ENCODE measurements at places on chromosomes 6 and 20.
A peak's percentile ranks its signal among the peaks of the same experiment; 100 is the strongest.

GRCh38 chr6:160174681-160175080 is 53.1 kb downstream of the SLC22A1 start:
- no peak for DNase-seq

GRCh38 chr6:158571826-158572652 is 12.1 kb downstream of the TMEM181 start:
- DNase-seq: no peak

DNA sequence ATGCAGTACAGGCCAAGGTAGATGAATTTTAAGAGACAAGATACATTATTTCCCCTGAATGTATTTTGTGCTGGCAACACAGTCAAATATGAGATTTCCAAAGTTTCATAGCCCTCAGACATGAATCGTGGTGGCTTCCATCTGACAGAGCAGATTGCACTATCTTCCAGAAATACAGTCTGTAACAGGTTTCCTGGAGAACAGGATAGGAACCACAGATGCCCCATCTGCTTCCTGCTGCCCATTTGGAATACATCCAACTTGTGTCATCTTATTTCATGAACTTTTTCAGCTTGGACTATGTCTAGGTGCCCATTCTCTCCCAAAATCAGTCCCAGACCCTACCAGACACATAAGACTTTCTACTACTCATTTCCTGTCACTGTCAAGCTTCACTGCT is 426.0 kb downstream of the KIF16B start:
- DNase-seq: no peak

DNA sequence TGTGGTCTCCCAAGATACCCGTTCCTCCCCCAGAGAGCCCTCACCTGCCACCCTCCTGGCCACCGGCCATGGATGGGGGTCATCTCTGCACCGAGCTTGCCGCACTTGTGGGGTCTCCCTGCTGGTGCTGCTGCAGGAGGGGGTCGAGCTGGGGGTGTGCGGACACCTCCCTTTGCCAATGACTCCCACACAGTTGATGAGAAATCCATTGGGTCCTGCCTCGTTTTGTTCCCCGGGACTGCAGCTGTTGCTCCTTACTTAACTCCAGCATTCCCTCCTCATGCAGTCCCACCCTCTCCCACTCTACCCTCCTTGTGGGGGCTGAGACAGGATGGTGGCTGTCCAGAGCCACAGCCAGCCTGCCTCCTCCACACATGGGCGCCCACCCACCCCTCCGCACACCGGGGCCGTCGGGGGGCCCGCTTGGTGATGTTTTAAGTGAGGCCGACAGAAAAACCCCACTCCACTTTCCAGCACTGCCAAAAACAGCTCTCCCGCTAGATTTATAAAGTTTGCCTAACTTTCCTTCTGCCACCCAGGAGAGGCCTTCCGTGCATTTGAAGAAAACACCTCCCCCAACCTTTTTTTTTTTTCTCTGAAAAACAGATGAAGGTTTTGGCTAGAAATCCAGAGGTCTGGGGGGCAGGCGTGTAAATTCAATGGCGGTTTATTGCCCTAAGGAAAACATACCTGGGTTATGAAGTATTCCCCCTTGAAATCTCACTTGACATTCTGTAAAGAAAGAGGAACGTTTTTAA is 53.5 kb upstream of the APCDD1L start:
- DNase-seq: no peak

DNA sequence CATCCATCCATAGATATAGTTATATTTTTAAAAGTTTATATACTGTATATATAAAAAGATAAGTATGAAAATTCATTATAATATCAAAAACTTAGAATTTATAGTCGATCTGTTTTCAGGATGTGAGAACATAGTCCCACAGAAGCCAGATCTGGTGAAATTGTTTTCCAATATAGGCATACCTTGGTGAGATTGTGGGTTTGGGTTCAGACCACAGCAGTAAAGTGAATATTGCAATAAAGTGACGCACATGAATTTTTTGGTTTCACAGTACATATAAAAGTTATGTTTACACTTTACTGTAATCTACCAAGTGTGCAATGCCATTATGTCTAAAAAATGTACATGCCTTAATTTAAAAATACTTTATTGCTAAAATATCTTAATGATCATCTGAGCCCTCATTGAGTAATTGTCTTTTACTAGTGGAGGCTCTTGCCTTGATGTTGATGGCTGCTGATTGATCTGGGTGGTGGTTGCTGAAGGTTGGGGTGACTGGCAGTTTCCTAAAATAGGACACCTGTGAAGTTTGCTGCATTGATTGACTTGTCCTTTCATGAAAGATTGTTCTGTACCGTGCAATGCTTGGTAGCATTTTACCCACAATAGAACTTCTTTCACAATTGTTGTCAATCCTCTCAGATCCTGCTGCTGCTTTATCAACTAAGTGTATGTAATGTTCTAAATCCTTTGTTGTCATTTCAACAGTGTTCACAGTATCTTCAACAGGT is 29.8 kb downstream of the AIG1 start:
- no peak for DNase-seq

GRCh38 chr20:6339176-6339575 is 216.3 kb upstream of the FERMT1 start:
- no peak for DNase-seq

DNA sequence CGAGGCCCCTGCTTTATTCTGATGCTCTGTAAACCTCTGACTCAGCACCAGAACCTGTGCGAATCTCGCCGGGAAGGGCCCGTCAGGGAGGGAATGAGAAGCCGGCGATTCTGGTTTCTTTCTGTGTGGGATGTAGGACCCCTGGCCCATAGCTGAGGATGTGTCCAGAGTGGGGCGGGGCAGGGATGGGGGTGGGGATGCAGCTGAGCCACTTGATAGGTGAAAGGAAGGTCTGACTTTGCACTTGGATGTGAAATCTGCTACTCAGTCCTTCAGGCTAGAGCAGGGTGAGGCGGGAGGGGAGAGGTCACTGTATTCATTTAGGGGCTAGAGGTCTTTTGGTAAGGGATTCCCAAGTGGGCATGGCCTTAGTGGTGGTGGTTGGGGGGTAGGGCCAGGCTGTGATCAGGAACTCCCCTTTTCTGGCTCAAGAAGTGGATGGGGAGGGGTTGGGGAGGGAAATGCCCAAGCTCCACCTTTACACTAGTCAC is 2.3 kb downstream of the TOX2 start:
- no peak for DNase-seq

DNA sequence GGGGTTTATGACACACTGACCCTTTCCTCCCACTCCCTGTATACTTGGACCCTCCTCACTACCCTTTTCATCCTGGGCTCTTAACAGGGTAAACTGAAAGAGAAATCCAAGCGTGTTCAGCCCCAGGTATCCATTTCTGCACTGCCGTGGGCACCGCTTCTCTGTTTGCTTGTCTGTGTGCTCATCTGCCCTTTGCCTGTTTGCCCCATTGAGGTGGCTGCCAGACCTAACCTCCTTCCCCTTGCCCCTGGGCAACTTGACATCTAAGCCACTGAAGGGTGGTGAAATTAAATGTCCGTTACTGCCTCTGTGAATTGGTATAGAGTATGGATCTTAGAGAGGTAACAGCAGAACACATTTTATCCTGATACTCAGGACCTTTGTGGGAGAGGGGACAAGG is 38.7 kb downstream of the ACSS2 start:
- no peak for DNase-seq

- DNase-seq: peak; percentile 56
Measured at GRCh38 chr6:28943557-28944411, 20.0 kb upstream of the TRIM27 start.

- DNase-seq: no peak
Measured at GRCh38 chr6:88641178-88641903, 322.1 kb downstream of the RNGTT start.

GRCh38 chr6:143680141-143680540 is 2.4 kb downstream of the PHACTR2 start:
- no peak for DNase-seq

DNA sequence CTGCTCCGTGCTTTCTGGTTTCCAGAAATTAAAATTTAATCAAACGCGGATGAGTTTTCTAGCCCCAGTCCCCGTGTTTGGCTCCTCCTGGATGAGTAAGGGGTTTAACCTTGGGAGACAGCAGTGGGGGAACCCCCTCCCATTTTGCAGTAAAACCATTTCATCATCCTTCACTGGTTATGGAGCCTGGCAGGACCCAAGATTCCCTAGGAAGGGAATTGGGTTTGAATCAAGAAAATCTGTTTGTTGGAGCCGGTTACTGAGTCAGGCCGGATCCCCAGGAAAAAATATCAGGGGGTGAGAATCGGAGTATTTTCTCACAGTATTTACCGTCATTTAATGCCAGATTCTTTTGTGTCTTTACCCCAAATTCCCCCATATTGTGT is 754 bp downstream of the YWHAB start:
- DNase-seq: no peak

GRCh38 chr20:9573335-9574151 is 59.2 kb downstream of the LAMP5 start:
- no peak for DNase-seq

GRCh38 chr20:47211036-47211435 is 145.5 kb downstream of the ZMYND8 start:
- DNase-seq: no peak

GRCh38 chr20:7893014-7893730 is 47.1 kb downstream of the HAO1 start:
- no peak for DNase-seq

GRCh38 chr6:163390770-163391169 is 23.7 kb upstream of the QKI start:
- no peak for DNase-seq

DNA sequence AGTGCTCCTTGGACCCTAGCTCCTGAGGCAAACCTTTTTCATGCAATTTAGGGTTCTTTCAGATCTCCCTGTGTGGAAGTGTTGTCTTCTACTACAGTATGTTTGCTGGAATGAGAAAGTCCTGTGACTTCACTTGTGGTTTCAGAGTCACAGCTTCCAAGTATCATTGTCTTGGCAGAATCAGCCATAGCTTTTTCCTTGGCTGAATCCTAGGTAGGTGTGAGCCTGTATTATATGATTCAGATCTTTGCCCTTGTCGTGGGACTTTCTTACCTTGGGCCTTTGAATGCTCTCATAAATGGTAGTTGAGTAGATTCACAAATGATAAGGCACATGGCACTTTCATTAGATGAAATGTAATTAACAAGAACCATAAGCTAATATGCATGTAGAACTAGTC is 16.5 kb downstream of the CARMIL1 start:
- no peak for DNase-seq

GRCh38 chr6:116404696-116405095 is 33.9 kb downstream of the DSE start:
- no peak for DNase-seq

GRCh38 chr6:12092762-12093161 is 80.7 kb downstream of the HIVEP1 start:
- no peak for DNase-seq

DNA sequence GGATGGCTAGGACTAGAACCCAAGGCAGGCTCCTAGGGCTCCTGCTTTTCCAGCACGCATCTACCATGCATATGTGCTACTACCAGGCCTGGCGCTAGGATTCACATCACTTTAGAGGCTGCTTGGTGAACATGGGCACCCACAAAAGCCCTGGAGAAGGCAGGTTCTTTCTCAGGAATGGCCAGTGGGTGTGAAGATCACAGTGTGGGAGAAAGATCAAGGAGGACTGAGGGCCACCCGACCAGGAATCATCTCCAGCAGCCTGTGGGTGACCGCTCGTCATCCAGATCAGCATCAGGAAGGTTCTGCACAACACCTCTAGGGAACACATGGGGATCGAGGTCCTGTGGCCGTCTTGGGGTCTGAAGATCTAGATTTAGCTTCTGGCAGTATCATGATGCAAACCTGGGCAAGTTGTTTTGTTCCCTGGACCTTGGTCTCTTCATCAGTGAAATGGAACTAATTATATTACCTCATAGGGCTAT is 27.3 kb downstream of the SRSF3 start:
- no peak for DNase-seq

GRCh38 chr6:27810768-27811450 is 101.3 kb downstream of the OR2B2 start:
- no peak for DNase-seq

DNA sequence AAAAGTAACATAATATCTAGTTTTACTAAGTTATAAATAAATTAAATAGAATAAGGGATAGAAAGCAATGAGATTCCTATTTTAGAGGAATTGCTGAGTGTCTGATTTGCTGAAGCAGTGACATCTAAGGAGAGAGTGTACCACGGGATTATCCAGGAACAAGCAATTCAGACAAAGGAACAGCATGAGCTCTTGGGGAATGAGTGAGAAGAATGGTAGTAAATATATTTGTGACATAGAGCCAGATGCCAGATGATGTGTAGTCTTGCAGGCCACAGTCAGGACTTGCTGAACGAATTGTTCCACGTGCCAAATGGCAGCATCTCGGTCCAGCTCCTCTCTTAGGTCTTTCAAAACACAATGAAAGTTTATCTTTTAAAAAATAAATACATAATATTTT is 339.2 kb downstream of the TENT5A start:
- no peak for DNase-seq

DNA sequence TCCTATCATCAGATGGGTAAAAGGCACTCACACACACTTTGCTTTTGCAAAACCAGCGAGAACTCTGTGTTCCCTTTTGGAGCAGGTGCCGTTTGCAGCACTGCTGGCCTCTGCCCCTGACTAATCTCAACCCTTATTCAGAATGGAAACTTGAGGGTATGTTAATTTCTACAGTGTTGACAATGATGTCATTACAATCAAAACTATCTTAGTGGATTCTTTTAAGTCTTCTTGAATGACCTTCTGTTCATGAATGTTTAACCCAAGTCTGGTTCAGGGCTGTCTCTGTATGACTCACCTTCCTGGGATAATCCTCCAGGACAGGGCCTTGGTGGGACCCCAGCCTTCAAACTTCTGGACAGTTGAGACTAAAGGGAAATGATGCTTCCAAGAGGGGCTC is 197.9 kb downstream of the CDH4 start:
- DNase-seq: no peak

DNA sequence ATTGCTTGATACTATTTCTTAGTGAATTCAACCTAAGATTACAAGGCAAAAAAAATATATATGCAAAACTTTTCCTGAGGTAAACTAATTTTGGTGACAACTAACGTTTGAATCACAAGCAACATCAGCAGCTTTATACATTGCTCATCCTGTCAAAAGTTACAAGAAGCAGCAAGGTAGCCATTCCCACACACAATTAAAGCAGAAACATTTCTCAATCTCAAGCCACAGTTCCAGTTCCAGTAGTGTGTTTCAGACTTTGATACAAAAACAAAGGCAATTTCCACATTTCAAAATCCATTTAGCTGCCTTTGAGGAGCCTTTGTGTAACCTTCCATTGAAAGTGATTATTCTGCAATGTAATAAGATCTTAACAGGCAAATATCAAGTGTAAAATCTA is 191.0 kb downstream of the WDR27 start:
- no peak for DNase-seq

GRCh38 chr6:142339113-142339512 is 37.3 kb downstream of the ADGRG6 start:
- no peak for DNase-seq

GRCh38 chr20:61998343-61999121 is 67.1 kb downstream of the TAF4 start:
- DNase-seq: no peak

GRCh38 chr20:19121463-19121862 is 91.0 kb upstream of the SLC24A3 start:
- no peak for DNase-seq

GRCh38 chr20:44758247-44759101 is 12.8 kb downstream of the KCNK15 start:
- no peak for DNase-seq

GRCh38 chr6:73866305-73866704 is 170.3 kb downstream of the CD109 start:
- DNase-seq: no peak
